GM19239 (cell line): ENCODE measurements at places on chromosomes 5 and 9.

DNA sequence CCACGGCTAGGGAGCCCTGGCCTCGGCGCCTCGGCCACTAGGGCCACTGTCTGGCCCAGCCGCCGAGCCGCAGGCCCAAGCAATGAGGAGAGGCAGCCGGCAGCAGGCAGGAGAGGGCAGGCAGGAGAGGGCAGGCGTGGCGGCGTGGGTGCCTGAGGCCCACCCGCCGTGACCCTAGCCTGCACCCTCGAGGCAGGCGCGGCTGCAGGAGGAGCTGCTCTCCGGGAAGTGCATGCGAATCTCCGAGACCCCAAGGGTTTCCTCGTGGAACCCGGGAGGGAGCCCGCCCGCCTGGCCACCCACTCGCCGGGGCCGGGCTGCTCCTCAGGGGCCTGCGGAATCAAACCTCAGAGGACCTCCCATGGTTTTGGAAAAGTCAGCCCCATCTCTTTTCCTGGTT, 9.3 kb downstream of the GRIN1 start:
- DNase-seq = no peak

DNA sequence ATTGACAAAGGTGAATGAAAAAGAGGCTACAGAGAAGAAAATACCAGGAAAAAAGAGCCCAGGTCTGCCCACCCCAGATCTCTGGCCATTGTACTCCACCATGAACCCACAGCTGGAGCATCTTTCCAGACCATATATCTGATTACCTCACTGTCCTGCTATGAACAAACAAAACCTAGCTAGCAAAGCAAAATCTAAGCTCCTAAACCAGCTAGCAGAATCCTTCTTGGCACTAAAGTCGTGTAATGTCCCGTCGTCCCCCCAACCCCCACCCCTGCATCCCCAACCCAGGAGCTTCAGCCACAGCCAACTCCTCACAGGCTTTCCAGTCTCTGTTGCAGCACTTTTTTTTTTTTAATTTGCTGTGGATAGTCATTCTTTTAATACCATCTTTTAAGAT, 2.5 kb downstream of the C1QTNF3 start:
- DNase-seq = no peak

GRCh38 chr5:2143088-2143487, 260.4 kb upstream of the IRX4 start:
- DNase-seq = no peak

GRCh38 chr5:77431286-77431685, 60.8 kb downstream of the WDR41 start:
- no peak for DNase-seq

GRCh38 chr5:171623551-171624097, 162.0 kb upstream of the SMIM23 start:
- no peak for DNase-seq

DNA sequence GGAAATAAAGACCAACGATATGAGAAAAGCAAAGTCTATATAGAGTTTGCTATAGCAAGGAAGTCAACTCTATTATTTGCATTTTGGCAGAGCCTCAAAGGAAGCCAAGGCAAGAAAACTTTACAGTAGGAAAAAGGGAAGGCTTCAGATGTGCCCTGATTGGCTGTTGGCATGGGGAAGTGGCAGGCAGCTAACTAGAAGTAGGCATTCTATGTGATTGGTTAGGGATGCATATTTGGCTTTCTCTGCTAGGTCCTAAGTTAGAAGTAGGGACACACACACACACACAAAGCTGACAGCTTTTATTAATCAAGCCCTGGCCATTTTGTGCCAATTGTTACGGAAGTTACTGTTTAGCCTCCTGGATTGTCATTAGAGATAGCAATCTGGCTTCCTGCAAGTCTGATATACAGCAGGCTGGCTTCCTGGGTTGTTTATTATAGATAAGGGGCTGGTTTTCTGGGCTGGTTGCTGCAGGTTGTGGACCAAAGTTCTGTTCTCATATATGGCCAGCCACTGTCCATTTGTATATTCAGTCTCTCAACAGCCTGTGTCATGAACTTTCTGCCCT, 308.1 kb upstream of the GRAMD2B start:
- DNase-seq = no peak

- no peak for DNase-seq
Measured at GRCh38 chr5:107698286-107698685, 27.5 kb upstream of the EFNA5 start.

DNA sequence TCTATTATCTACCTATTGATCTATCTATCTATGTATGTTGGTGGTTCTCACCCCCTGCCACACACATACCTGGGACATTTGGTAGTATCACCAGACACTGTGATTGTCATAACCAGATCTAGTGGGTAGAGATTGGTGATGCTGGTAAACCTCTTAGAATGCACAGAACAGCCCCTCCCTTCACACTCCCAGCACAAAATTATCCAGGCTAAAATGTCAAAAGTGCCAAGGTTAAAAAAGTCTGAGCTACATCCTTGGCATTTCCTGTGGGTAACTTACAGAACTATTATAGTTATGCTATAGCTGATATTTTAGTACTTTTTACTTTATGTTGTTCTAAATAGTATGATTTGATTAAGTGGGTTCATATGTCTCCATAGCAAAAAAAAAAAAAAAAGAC, 151.0 kb downstream of the FER start:
- DNase-seq = no peak

DNA sequence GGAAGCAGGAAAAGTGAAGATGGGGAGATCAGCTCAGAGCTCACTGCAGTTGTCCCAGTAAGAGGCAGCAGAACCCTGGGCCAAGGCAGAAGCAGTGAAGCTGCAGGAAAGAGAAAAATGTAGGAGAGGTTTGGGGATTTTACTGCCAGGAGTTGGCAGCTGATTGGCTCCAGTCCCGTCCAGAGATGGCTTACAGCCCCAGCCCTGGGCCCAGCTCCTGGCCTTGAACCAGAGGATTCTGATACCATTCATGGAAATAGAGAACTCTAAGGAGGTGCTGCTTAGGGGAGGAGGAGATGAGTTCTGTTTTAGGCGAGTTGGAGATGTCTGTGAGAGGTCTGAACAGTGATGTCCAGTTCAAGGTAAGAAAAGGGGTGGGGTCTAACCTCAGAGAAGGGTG, 4.6 kb downstream of the MORN5 start:
- DNase-seq = no peak
